Central memory CD4-positive, alpha-beta T cell (primary cell): ENCODE measurements at places on chromosomes 11 and 22.

- DNase-seq: no peak
These were observed 3.3 kb downstream of the USP47 start for GRCh38 chr11:11845071-11845470.

- DNase-seq: no peak
These were observed 139.3 kb downstream of the MYO18B start for GRCh38 chr22:25881210-25881755.

DNA sequence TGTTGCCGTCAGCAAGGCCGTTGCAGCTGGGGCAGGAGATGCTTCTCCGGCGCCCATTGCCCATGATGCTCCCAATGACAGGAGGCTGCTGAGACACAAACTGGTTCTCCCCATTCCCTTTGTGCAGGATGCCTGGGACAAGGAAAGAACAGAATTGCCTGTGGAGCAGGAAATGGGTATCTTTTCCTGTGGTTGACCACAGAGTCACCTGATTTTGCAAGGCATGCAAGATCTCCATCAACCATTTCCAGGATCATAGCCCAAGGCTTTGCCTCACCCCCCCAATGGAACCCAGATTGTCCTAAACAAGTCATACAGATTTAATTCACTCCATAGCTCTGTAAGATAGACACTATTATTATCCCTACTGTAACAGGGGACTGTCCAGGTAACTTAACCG lies 148.1 kb upstream of the NARS2 start:
- no peak for DNase-seq

DNA sequence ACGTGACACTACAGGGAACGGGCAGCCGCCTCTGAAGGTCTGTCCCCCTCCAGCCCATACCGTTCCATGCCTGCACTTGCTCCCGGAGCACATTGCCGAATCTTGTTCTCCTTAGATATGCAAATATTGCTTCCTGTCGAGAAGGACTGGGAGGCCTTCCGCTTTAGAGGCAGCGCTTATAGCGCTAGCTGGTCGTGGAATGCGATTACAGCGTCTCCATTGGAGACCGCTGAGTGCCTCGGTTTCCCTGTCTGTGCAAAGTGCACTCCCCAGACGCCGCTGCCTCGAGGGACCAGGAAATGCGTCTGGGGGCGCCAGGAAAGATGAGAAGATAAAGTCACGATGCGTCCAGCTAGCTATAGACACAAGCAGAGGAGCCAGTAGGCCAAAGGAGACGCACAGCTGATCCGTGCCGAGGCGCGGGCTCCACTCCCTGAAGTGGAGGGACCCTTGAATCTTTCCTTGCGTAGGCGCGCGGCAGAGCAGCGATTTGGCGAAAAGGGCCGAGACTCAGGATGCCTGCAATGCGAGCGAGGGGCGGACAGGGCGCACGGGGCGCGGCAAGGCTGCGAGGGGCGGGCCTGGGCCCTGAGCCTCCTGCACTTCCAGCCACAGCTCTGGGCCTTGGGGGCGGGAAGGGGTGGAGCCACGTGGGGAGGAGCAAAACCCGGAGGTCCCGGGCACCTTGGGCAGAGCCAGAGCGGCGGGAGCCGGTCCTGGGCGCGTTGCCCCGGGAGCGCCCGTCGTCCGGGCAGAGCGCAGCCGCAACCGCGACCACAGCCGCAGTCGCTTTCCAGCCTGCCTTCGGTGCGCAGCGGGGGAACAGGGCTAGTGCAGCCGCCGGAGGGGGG lies at the start of gene RASSF10:
Gene RASSF10, plus strand, starts transcription at position 692 of the 851 bp plus-strand sequence. CDS start 261 bp downstream, outside the sequence.
- DNase-seq: no peak

- no peak for DNase-seq
These were observed 102.4 kb downstream of the PRMT3 start for GRCh38 chr11:20489948-20490347.

- no peak for DNase-seq
These were observed 26.1 kb downstream of the SYT13 start for GRCh38 chr11:45260071-45260470.
